ENCODE measurements at places on chromosomes 3 and 15.

DNA sequence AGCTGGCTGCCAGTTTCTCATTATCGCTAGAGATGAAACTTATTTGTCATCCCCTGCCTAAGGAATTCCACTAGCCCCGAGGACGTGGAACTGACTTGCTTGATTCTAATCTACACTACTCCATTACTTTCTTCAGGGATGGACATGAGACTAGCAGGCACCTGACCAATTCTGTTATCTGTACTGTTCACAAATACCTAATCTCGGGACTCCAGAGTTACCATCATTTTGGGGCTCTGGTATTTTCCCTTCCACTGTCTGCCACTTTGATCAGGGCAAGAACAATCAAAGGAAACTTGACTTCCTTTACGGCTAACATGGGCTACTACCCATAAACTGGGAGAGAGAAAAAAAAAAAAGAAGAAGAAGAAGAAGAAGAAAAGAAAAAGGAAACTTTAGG lies 27.8 kb downstream of the BMF start:
- no peak for DNase-seq

- DNase-seq: no peak
These were observed 88.3 kb upstream of the PRR23C start for GRCh38 chr3:139132976-139133375.

DNA sequence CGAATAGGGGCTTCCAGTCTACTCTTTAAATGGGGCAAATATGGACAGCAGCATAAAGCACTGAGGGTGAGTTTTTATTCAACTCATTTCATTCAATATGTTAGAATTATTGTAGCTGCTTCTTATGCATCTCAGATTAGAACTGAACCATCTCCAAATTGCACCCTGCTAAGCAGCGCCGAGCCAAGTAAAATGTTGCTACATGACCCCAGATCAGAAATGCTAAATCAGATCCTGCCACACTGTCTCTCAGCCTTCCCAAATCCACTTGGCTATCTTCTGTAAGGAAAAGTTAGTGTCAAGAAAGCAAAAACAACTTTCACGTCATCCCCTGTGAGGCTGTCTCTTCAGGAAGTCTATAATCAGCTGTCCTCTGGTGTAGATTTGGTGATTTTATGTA lies 293.2 kb downstream of the CNTN4 start:
- no peak for DNase-seq

DNA sequence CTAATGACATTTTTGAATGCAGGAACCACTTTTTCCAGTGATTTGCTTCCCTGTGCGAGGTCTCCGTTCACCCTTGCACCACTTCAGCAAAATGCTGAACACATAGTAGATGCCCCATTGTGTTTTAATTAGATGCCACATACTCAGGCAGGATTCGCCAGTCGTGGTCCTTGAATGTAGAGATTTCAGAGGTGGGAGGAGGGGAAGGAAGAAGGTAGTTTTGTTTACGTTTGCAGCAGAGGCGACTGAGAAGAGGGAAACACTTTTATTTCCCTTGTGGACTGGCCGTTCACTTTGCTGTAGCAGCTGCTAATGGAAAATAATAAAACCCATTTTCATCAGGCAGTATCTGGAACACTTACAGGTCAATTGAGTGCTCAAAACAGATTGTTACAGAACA lies 262.8 kb upstream of the TBL1XR1 start:
- DNase-seq: no peak

GRCh38 chr15:58556541-58556940 lies 124.8 kb downstream of the LIPC start:
- no peak for DNase-seq

- no peak for DNase-seq
These were observed 408.5 kb upstream of the AGTR1 start for GRCh38 chr3:148289159-148289558.

DNA sequence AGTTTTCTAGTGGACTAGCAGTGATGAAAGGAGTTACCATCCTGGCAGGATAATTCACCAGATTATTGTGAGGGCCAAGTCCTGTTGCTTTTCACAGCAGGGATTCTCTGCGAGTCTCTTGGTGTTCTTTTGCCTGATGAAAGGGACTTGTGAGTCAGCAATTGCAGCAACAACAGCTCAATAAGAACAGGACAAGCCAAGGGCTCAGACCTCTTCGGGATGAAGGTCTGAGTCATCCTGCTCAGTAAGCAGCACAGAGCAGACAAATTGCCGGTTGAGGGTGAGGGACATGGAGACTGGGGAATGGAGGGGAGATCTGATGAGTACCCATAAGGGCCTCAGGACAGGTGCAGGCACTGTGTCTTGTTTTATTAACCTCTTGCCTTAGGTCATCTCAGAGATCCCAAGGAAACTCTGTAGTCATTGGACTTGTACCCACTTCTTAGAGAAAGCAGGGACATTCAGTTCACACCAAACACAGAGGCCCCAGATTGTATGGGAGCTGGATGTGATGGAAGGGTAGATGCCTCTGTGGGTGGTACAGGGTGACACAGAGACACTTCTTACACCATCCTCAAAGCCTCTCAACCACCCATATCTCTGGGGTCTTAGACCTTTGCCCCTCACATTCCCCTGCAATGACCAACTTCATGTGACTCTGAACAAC lies 173.8 kb upstream of the TLE3 start:
- DNase-seq: no peak
